AML-193 (cell line): ENCODE measurements at places on chromosomes 7 and 10.

GRCh38 chr10:84987039-84987438 lies 658.6 kb downstream of the CCSER2 start:
- no peak for DNase-seq

DNA sequence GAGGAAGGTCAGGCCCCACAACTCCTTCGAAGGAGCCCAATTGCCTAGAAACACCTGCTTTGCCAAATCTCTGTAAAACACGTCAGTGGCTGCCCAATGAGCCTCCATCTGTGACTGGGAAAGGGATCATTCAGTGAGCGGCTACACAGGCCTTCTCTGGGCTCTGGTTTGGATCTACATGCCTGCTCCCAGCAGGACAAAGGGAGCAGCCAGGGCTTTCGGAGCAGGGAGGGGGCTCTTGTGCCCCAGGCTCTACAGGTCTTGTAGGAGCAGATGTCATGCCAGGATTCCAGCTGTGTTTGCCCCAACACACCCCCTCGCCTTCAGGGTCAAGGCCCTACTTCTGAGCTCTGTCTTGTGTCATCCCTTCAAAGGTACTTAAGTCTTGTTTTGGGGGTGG lies 73.5 kb downstream of the CLEC2L start:
- DNase-seq, result no peak

DNA sequence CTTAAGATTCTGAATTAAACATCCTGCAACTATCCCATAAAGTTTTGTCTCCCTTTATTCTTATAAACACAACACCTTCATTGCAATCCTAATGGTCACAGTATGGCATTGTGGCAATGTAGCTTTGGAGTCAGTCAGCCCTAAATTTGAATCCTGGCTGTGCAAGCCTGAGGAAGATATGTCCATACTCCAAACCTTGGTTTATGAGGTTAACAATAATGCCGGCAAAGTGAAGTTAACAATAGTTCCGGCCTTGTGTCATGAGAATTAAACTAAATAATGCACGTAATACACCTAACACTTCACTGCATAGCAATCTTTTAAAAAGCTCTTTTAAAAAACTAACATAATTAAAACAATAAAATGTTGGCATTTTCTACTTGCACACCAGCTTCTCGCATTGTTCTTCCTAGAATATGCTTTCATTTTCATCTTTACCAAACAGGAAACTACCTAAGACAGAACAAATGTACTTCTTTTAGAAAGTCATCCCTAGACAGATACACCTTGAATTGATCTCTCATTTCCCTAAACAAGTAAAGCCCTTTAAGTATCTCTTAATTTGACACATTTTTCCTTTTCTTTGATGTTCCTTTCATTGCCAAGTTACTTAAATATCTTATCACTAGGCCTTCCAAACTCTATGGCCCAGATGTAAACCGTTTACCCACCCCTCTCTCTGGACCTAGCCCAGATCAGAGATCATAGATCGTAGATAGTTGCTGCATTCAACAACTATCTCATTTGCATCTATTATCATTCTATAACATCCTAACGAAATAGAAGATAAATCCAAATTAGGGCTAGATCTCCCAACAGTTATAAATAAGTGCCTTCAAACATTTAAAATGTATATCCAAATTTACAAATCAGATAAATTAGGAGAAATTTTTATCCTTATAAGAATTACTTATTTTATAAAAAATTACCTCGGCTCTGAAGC lies 66.7 kb downstream of the CREB3L2 start:
- no peak for DNase-seq

DNA sequence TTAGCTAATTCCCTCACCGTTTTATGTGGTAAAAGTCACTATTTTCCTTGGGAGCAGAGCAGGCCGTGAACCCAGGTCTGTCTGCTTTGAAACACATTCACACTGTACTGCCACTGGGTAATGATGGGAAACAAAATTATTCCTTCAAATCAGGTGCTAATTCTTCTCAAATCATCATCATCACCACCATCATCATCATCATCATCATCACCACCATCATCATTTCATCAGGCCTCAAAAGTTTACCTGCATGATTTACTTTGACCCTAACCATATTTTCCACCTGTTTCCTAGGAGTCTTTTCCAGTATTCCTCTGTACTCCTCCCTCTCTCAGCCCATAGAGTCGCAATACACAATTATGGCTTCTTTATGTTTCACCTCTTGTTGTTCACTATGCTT lies 220.5 kb downstream of the GLI3 start:
- DNase-seq, result no peak

- DNase-seq, result no peak
Measured at GRCh38 chr7:151390598-151391357, 19.1 kb downstream of the WDR86 start.

- no peak for DNase-seq
Measured at GRCh38 chr10:92241158-92241500, 49.7 kb downstream of the CPEB3 start.

GRCh38 chr7:25857376-25858067 lies 294.5 kb upstream of the NFE2L3 start:
- DNase-seq, result no peak

GRCh38 chr10:72066318-72067284 lies 21.8 kb downstream of the SPOCK2 start:
- DNase-seq, result no peak

- peak; percentile 41 for DNase-seq
Measured at GRCh38 chr7:81482600-81483186, 287.2 kb downstream of the HGF start.

DNA sequence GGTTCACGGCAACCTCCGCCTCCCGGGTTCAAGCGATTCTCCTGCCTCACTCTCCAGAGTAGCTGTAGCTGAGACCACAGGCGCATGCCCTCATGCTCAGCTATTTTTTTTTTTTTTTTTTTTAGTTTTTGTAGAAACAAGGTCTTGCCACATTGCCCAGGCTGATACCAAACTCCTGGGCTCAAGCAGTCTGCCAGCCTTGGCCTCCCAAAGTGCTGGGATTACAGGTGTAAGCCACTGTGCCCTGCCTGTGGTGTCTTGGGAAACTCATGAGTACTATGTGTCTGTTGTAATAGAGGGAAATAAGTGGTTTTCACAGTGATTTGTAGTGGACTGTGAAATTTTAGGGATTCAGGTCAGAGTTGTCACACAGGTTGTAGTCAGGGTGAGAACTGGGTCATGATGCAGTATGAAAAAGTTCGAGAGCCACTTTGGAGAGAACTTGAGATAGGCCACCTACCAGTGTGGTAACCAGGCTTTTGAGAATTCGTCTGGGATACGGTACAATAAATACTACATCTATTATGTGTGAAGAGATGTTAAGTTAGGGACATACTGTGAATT lies 30.4 kb downstream of the SIRT1 start:
- DNase-seq, result no peak

DNA sequence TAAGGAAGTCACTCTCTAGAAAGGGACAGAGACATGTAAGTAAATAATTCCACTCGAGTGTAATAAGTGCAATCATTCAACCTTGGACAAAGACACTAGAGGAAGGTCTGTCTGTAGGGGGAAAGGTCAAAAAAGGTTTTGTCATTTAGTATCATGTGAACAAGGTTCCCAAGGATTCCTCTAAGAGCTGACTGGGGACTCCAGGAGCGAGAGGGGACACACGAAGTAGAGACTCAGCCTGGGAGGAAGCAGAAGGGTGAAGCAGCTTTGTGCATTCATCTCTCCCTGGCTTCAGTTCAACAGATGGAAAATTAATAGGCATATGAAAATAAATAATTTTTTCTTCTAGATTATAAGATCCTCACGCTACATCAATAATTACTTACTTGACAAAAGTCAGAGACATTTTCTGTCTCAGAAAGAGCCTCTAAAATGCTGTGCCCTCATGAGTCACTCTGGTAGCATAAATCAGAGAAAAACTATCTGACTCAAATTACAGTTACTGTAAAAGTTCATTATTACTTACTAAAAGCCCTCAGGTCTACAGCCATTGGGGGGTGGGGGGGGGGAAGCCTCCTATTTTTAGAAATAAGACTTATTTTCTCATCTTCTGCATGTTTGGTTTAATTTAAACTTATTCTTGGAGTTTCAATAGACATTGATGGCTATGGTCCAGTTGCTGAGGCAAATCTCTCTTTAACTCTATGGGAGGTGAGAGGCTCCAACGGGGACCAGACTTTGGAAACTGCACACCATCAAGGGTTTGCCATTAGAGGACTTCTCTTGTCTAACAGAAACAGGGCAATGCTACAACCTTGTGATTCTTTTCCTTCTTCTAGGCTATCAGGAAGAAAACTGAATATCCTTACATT lies 275.1 kb upstream of the KLF14 start:
- DNase-seq, result no peak

GRCh38 chr7:7564323-7564780 lies 2.3 kb upstream of the MIOS start:
- DNase-seq, result no peak
